ENCODE measurements at places on chromosomes 7 and 10.

DNA sequence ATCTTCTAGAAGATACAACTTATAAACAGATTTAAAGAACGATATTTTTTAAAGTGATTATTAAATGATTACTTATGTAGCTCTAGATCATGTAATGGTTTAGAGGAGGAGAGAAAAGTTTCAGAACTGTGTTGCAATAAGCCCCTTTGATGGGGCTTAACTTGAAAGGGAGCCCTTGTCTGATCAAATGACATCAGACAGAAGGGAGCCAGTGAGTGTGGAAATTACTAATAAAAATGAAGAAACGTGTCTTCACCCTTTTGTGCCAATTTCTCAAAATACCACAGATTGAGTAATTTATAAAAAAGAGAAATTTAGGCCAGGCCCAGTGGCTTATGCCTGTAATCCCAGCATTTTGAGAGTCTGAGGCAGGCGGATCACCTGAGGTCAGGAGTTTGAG lies 318.2 kb downstream of the EXOC4 start:
- DNase-seq, result no peak

- no peak for DNase-seq
Measured at GRCh38 chr10:117544711-117545140, 2.2 kb downstream of the EMX2 start.

DNA sequence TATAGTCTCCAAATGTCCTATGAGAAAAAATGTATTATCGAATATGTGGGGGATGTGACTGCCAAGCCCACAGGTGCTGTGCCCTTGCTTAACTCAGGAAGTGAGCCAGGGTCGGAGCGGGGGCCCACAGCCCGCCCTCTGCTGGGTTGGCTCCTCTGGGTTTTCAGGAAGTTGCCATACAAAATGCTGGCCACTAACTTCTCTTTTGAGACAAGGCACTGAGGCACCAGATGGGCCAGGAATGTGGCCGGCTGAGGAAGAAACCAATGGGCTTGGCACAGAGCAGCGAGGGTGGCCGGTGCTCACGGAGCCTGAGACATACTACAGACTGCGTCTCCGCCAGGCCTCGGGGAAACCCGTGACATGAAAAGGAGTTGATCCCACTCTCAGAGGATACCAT lies 58.9 kb downstream of the FAM53B start:
- no peak for DNase-seq

GRCh38 chr7:80517282-80517747 lies 5.5 kb upstream of the GNAT3 start:
- no peak for DNase-seq

- DNase-seq, result no peak
Measured at GRCh38 chr10:86071758-86072157, 294.8 kb downstream of the GRID1 start.

DNA sequence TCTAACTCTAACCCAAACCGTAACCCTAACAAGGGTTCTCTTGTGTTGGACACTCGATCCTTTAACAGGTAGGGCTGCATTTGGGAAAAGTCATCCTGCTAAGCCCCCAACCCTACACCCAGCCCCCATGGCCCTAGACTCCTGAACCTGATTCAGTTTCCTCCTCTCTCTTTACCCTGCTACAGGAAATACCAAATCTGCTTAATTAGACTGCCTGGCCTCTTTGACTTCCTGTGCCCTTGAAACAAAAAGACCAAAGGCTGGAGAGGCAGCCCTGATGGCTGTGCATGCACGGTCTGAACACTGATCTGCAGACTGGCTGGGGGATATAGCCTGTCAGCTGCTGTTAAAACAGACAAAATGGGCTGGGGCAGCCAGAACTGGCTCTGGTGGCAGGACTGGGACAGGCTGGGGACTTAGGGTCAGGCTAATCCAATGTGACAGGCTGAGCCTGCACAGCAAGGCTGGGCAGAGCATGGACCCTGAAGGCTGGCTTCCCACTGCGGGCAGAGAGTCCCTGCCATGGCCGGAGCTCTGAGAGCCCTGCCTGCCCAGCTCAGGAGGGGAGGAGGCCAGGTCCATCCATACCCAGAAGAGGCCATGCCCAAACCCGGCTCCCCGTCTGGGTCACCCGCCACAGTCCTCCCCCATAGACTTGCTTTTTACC lies 51.0 kb upstream of the MSMB start:
- DNase-seq, result no peak

DNA sequence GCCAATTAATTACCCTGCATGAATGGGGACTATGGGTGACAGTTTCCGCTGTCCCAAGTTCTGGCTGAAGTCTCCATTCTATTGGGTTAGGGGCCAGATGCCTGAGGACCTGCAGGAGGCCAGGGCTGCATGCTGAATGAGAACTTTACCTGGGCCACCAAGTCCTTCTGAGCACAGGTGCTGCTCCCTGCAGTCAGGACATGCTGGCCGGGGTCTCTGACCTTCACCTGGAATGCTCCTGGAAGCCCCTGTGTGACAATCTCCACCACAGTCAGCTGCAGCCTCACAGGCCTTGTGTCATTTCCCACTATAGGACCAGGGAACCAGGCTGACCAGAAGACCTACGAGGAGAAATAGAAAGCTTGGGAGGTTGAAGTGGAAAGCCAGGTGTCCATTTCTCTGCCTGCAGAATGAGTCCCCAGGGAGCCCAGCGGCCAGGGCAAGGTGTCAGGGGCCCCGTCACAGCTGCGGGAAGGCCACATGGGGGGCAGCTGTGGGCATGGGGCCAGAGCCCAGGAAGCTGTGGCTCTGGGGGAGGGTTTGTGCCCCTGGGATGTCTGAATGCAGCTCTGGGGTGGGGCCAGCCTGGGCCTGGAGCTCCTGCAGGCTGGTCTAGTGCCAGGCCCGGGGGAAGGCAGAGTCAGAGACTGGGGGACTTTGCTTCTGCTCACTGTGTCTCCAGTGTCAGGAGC lies 5.6 kb upstream of the GIMAP8 start:
- no peak for DNase-seq

DNA sequence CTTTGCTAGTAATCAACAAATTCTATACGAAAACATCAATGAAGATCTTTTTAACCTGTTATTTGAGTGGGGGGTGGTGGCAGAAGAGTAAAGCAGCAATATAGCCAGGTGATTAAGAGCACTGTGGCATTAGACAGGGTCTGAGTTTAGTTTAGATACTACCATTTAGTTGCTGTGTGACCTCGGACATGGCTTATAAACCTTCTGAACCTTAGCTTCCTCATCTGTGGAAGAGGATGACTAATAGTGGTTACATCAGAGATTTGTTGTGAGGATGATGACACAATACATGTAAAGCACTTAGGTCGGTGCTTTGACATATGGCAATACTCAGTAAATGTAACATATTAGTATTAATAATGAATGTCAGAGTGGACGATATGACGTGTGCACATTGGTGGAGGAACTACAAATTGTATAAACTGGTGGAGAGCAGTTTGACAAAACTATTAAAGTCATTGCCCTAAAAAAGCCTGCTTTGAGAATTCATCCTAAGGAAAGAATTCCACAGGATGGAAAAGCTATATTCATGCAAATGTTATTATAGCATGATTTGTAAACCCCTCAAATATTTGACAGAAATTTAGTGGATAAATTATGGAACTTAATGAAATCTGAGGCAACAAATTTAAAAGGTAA lies 24.3 kb downstream of the SPAG6 start:
- peak; percentile 8 for DNase-seq

GRCh38 chr10:122567056-122567660 lies 6.6 kb downstream of the DMBT1 start:
- no peak for DNase-seq

DNA sequence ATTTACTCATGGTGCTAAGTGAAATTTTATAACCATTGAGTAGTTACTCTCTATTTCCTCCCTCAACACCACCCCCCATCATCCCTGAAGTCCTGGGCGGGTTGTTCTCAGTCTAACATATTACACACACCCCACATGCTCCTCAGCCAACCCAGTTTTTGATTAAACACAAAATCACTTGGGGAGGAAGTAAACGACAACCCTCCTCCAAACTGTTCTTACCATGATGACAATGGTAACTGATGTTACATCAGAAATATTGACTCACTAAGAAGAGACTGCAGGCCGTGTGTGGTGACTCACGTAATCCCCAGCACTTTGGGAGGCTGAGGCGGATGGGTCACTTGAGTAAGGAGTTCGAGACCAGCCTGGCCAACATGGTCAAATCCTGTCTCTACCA lies 44.2 kb downstream of the RAB11FIP2 start:
- DNase-seq, result no peak

DNA sequence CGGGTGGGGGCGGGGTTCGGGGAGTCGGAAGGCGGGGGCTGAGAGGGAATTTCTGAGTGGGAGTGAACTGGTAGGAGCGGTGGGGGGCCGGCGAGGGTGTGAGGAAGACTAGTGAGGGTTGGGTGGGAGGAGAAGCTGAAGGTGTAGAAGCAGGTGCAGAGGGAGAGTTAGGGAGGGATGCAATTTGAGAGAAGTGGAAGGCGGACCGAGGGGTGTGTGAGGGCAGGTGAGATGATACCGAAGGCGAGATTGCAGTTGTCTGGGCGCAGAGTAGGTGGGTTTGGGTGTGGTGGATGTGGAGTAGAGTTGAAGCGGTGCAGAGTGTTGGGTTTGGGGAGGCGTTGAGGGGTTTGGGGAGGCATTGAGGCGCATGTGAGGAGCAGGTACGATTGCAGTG lies 643 bp downstream of the KAT6B start:
- DNase-seq, result no peak

- no peak for DNase-seq
Measured at GRCh38 chr10:119371704-119372663, 164.6 kb downstream of the GRK5 start.

DNA sequence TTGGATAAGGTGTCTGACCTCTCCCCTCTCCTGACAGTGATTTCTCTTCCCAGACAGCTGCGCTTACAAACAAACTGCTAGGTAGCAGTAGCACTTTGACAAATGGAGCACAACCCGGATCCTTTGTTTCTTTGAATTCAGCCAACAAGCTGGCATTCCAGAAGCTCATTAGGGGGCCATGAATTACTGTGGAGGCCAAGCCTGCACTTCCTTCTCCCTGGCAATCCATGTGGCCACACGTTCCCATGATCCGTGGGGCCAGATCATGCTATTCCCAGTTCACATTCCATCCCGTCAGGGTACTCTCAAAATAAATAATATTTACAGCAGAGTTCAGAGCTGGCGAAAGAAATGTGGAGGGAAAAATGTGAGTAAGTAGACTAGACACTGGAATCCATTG lies 172.4 kb downstream of the PRPF18 start:
- no peak for DNase-seq

DNA sequence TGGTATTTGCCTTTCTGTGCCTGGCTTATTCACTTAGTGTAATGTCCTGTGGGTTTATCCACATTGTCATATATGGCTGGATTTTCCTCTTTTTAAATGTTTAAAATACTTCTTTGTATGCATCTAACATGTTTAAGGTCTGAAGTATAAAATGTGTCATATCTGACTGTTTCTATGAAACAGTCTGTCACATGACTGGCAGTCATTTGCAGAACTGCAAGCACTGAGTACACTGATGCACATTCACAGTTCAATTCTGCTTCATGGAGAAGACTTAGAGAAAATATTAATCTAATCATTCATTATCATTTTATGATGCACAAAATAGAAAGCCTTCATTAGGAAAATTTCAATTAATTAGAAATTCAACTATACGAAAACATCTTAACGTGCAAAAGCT lies 119.7 kb upstream of the PRSS58 start:
- DNase-seq, result no peak

DNA sequence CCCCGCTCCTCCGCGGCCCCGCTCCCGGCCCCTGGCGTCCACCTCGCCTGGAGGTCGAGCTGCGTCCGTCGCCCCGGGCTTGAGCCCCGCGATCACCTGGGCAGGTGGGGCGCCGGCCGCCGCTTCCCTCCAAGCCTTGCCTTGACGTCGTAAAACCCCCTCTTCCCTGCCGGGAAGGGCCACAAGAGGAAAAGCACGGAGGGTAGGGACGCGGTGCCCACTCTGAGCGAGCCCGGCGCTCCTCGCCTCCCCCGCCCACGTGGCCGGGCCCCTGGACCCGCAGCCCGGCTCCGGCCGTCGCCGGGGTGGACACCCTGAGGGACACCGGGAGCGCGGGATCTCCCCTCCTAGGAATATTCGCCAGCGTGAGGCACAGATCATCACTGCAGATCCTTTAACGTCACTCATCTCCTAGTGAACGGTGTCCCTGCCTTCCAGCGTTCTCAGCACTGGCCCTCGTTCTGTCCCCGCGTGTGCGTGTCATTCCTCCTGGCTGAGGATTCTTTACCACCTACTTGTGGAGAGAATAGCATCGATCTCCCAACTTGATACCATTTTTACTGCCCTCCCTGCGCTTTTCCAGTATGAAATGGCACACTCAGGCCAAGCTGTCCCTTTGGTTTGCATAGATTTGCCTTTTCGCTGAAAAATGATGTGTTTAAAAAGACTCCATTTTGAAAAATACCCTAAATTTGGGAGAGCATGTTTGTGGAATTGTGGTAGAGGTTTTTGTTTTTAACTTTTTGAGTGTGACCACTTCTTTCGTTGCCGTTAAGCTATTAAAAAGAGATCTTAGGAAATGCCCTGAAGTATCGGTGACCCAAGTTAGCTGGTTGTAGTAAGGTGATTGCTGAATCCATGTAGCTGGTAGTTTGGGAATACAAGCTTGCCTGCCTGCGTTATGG lies 649 bp downstream of the ACTR3B start:
- DNase-seq, result no peak

GRCh38 chr7:41028580-41028979 lies 674.3 kb downstream of the INHBA start:
- no peak for DNase-seq

DNA sequence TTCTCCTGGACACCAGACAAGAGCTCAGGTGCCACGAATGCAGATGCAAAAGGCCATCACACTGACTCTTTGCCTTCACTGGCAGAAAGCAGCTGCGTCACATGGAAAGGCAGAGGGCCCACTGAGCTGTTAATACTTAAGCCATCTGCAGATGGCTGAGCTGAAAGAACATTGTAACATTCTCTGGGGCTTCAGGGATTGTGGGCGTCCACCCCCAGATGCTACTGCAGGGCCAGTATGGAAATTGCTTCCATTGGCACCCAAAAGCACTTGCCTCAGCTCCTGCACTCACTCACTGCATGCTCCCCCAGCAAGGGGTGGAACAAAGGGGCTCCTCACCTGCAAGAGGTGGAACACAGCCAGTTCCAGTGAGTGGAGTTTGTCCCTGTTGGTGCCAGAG lies 1264.6 kb downstream of the REEP3 start:
- DNase-seq, result no peak

- DNase-seq, result no peak
Measured at GRCh38 chr10:131027256-131027655, 284.3 kb downstream of the TCERG1L start.

GRCh38 chr10:91514787-91515186 lies 104.6 kb downstream of the HECTD2 start:
- DNase-seq, result no peak

DNA sequence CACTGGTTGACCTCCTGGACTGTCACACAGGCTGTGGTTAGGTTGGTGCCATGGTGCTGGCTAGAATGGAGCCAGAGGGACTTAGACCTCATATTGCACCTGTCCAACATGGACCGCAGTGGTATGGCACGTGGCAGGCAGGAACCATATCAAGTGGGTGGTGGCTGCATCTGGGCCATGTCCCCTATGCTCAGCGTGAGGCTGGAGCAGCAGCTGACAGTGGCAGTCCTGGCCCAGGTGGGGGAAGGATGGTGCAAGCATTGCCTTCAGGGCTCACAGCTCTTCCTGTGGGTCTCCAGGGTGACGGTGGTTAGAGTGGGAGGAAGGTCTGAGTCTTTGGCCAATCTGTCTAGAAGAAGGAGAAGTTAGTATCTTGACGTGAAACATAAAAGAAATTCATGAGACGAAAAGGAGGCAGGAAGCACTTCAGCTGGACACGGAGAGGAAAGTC lies 54.5 kb upstream of the PFKFB3 start:
- no peak for DNase-seq
